Common myeloid progenitor, CD34-positive (primary cell): ENCODE measurements at places on chromosomes 6 and 20.

GRCh38 chr6:45709781-45710220, 305.9 kb downstream of the CLIC5 start:
- DNase-seq: no peak

- DNase-seq: no peak
Measured at GRCh38 chr6:14051355-14051754, 66.2 kb upstream of the CD83 start.

GRCh38 chr20:24236201-24236600, 233.2 kb upstream of the SYNDIG1 start:
- no peak for DNase-seq

GRCh38 chr20:51640743-51641142, 98.2 kb upstream of the NFATC2 start:
- DNase-seq: no peak

DNA sequence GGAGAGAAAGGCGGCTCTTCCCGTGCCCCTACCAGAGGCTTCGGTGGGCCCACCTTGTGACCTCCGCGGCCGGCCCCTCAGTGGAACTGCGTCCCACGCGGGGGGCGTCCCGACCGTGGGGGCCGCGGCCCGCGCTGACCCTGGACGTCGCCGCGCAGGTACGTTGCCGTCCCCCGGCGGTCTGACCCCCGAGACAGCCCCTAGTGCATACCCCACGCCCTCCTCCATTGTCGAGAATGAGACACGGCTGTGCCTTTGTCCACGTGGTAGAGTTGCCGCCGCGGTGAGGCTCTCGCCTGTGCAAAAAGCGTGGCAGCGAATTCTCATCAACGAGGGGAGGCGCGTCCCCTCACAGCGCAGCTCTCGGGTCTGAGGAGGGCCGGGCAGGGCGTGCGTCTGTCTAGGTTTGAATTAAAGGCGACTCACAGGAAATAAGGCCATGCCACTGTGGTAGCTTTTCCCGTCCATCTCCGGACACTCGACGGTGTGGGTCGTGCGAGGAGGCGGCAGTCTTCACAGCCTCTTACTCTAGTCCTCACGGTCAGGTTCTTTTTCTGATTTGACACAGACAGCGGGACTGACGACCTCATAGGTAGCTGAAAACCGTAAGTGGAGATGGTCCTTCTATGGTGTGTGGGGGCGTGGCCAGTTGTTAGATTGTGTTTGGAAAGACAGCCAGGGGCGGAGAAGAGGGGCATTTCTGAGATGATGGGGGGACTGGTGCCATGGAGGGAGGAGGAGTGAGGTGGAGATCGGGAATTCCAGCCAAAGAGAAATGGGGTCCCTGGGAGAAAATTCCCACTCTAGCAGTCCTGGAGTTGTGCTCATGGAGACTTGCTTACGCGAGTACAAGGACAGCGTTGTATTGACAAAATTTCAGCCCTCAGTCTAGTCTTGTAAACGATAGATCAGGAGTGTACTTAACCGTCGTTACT, 580 bp downstream of the NXT1 start:
- DNase-seq: peak; percentile 76

GRCh38 chr6:16546861-16547260, 214.4 kb downstream of the ATXN1 start:
- no peak for DNase-seq

DNA sequence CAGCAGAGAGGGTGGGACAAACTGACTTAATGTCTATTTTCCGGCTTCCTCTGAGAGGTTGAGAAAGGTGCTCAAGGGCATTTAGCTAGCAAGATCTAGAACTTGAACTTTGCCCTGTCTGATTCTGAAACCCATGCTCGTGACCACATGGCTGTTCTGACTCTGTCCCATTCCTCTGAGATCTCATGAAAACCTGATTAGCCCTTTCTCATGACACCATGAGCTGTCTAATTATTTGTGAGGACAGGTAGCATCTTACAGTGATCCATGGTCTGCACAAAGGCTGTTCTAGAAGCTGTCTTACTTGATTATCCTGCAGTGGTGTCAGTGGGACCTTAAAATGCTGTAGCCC, 89.6 kb upstream of the TOX2 start:
- DNase-seq: no peak

DNA sequence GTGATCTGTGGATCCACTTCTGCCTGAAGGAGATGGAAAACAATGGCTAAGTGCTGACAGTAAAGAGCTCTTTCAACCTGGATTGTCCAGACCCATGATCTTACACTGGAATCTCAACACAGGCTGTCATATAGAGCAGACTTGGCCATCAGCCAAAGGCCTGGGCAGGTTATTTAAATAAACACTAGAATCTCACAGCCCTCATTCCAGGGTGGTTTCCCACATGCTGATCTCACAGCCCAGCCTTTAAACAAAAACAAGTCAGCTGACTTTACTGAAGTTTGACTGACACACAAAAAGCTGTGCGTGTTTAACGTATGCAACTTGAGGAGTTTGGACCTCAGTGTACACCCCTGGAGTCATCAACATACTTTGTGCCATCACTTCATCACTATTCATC, 28.4 kb downstream of the SYNDIG1 start:
- DNase-seq: peak; percentile 9

- DNase-seq: no peak
Measured at GRCh38 chr6:116974526-116975316, 97.7 kb downstream of the RFX6 start.

GRCh38 chr20:34876406-34877282, at the start of gene ACSS2:
Gene ACSS2 (plus strand): TSS chr20:34876612. CDS start chr20:34876646, 34 bp downstream.
- no peak for DNase-seq

DNA sequence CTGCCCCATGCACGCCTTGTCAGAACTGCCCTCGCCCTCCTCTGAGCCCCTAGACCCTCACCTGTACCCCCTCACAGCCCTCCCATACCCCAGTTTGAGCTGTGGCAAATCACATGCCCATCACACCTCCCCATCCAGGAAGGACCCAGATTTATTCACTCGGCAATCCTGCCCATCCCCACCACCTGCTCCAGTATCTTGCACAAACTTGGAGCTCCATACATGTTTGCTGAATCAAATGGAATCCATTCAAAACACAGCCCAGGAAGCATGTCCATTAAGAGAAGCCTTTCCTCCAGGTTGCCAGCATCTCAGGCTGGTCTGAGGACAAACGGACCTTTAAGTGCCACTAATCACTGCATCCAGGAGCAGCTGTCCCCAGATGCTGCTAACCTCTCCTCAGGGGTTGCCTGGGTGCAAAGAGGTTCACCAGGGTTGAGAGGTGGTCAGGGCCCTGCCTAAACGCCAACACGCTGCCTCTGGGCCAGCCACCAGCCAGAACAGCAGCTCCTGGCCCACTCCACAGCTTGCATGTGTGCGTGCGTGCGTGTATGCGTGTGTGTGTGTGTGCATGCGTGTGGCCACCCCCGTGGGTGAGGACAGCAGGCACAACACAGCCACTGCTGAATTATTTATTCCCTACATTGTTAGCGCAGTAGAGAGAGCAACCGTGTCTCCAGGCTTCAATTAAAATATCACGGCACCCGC, 31.0 kb downstream of the GRM4 start:
- no peak for DNase-seq

- no peak for DNase-seq
Measured at GRCh38 chr6:9205645-9206044, 770.3 kb upstream of the SLC35B3 start.

DNA sequence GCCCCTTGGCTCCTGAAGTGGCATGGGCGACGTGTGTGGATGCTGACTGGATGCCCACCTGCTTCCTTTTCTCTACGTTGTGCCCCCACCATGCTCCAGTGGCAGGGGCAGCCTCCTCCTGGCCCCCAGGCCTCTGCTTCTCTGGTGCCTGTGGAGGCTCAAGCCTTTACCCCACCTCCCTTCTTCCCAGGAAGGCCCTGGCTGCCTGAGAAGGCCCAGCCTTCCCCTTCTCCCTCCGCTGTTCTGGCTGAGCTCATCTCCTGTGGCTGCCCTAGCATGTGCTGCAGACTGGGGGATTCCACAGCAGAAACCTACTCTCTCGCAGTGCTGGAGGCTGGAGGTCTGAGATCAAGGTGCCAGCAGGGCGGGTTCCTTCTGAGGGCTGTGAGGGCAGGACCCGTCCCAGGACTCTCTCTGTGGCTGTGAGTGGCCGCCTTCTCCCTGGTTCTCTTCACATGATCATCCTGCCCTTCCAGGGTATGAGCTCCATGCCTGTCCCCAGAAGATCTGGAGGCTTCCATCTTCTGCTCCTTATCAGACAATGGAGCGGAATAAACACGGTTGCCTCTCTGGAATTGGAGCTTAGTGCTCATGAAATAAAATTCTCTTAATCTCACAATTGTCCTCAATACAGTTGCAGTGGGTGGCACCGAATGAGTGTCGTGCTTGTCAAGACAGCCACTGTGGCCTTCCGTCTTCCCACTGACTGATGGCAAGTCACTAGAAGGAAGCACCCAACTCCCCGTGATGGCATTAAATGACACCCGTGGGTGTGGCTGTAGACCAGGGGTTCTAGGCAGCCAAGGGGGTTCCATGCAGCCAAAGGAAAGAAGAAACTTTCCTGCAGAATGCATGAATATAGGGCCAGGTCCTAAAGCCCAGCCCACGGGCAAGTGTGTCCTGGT, 25.1 kb downstream of the PHACTR3 start:
- DNase-seq: no peak

- DNase-seq: peak; percentile 58
Measured at GRCh38 chr6:117906958-117907600, at the start of gene SLC35F1. Gene SLC35F1 (plus strand): TSS chr6:117907264.

- DNase-seq: no peak
Measured at GRCh38 chr6:154651656-154652055, 81.6 kb upstream of the SCAF8 start.
